ENCODE measurements at places on chromosomes 1 and 21. TPM values are rescaled to one million over a fixed set of nuclear protein-coding genes. Genes with fewer than 3 reads are reported as not detected.

Gene TTC13
- 62.5 TPM for total RNA-seq

Gene OR2T29
- not detected for total RNA-seq

Gene HMGCL
- total RNA-seq, result 30.0 TPM

Gene TNFSF4
- 0.15 TPM for total RNA-seq

Gene HFM1
- 2.5 TPM for total RNA-seq

Gene FCGR3A
- total RNA-seq, result 4.0 TPM

Gene TRIM67
- 0.26 TPM for total RNA-seq

Gene TBX15
- total RNA-seq, result 38.0 TPM

Gene GPR37L1
- not detected for total RNA-seq

Gene C1orf226
- 28.2 TPM for total RNA-seq

Gene EPHB2
- 10.7 TPM for total RNA-seq

Gene PDE4B
- total RNA-seq, result 45.6 TPM

Gene FCRL5
- total RNA-seq, result not detected

Gene COL16A1
- total RNA-seq, result 5.3 TPM

Gene LEFTY1
- total RNA-seq, result 0.28 TPM

Gene RBP7
- total RNA-seq, result 0.92 TPM

Gene PDPN
- total RNA-seq, result 4.3 TPM

Gene GPR153
- total RNA-seq, result 3.0 TPM

Gene OLFML3
- 130 TPM for total RNA-seq

Gene RABGGTB
- 49.2 TPM for total RNA-seq

Gene PCAT6
- total RNA-seq, result 2.0 TPM

Gene ERVH48-1
- total RNA-seq, result 20.5 TPM

Gene NBPF12
- 13.7 TPM for total RNA-seq

Gene CHRM3
- 41.7 TPM for total RNA-seq

Gene RCC1
- 21.9 TPM for total RNA-seq

Gene DYNLT5
- total RNA-seq, result 57.9 TPM

Gene FNBP1L
- total RNA-seq, result 107 TPM

Gene GOLT1A
- 0.51 TPM for total RNA-seq
